ENCODE measurements at places on chromosomes 6 and 20.

DNA sequence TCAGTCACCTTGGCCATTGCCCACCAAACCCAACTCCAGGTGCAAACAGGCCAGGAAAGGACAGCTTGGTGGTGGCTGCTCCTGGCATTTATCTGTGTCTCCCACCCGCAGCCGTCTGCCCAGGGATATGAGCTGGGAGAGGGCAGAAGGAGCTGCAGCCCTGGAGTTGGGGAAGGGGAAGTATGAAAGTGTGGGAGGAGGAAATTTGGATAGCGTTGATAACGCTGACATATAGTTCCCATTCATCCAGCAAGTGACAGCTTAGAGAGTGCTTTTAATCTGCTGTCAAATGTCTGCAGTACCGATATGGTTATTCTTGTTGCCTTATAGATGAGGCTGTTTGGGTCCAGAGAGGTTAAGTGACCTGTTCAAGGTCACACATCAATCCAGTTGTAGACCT, 741 bp downstream of the KCNK16 start:
- DNase-seq = no peak

DNA sequence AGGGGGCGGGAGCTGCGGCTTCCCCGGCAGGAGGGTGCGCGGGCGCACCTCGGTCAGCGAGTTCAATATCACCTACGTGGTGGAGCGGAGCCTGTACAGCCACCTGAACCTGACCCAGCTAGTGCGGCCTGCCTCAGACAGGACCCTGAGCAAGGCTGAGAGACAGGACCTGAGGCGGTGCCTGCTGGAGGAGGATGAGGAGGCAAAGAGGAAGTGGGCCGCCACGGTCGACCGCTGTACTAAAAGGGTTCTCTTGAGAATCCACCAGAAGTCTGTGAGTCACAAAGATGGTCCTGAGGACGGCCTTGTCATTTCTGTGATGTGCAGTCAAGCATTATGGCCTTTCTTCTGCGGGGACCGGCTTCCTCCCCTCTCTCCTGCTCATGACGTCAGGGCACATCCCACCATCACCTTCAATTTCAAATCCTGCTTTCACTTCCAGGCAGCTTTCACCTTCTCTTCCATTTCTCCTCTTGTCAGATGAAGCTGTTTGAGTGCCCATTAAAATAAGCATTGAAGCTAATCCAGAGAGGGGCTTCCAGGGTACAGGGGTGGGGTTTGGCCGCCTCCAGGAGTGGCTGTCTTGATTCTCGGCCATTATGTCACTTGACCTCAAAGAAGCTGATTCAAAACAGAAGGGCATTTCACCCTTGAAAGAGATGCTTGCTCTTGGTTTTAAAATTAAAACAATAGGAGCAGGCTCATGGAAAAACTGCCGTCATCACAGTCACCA, 177.6 kb downstream of the SASH1 start:
- DNase-seq = no peak

DNA sequence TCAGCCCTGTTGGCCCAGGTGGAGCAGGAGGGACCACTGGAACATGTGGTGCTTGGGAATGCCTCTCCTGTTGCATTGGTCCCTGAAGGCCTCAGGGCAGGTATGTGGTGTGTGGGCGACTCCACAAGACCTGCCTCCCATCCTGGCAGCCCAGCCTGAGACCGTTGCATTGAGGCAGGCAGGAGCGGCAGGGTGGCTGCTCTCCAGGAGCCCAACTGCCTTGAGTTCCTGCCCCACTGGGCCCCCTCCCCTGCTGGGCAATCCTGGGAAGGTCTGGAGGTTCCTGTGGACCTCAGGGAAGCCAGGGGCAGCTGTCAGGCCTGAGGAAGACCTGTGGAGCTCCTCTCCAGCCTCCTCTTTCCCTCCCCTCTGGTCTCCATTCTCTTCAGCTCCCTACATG, 19.8 kb downstream of the MAVS start:
- DNase-seq = no peak

DNA sequence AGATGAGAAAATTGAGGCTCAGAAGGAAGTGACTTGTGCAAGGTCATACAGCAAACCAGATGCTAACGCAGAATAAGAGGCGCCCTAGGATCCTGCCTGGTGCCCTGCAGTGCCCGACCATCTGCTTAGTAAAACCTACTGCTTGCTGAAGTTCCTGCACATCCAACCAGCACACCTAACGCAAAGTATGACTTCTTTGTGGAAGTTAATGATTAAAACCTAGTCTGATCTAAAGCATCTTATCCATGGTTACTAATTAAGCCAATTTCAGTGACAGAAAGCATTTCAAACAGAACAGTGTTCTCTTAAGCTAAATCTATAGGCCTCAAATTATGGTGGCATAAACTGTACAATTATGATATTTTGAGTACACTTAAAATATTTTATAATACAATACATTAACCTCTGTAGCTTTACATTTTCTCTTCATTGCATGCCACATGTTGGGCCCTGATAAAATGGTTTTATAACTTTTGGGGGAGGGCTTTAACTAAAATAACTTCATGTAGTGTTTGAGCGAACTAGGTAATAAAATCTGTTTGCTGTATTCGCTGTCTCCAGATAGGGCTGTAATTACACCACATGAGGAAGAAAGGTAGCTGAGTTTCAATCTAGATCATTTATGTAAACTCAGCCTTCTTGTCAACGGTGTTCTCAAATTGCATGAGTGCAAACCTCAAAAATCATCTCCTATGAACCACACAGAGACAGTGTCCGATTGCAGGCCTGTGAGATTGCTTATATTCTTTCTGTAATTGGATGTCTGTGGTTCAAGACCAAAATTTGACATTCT, 37.5 kb upstream of the BEND3 start:
- no peak for DNase-seq

GRCh38 chr6:157800420-157801237, 22.4 kb upstream of the SNX9 start:
- no peak for DNase-seq

All from LNCaP clone FGC (cell line).